ENCODE measurements at places on chromosomes 7 and 10.

GRCh38 chr7:122442929-122443328 lies 138.4 kb upstream of the FEZF1 start:
- DNase-seq = no peak

DNA sequence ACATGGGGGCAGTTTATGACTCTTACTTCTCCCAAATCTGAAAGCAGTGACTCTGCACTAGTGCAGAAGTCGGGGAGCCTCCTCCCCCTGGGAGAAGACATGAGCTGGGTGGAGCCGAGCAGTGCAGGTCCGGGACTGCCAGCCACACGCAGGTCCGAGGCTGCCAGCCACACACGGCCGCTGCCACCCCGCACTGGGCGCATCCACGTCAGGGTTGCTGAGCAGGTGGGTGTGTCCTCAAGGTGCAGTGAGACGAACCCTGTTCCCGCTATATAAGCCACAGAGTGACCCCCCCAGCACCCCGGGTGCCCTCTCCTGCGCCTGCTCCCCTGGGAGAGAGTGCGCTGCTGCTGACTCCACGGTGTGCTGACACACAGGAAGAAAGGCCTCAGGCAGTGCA lies 430.2 kb downstream of the PTPRN2 start:
- DNase-seq = no peak

DNA sequence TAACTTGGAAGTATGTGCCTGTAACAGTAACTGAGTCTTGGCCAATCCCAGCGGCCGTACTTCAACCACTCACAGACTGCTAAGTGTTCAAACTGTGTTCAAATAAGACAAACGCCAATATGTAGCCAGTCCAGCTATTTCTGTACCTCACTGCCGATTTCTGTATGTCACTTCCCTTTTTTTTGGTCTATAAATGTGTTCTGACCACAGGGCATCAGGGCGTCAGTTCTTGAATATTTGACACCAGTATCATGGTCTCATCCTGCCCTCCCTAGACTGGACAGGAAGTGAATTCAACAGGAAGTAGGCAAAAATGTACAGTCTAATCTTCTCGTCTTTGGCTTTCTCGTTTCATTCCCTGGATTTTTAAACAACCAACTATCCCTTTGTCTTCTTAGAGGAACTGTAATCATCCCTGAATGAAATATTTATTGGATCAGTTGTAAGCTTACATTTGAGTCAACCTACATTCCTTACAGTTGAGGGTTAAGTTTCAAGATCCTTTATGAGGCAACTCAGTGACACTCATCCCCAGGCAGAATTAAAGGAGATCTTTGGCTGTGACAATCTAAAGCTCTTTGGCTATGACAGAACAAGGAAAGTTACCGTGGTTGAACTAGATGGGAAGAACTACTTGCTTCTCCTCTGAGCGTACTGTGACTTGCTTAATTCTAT lies 232.7 kb downstream of the NSUN6 start:
- DNase-seq = no peak

DNA sequence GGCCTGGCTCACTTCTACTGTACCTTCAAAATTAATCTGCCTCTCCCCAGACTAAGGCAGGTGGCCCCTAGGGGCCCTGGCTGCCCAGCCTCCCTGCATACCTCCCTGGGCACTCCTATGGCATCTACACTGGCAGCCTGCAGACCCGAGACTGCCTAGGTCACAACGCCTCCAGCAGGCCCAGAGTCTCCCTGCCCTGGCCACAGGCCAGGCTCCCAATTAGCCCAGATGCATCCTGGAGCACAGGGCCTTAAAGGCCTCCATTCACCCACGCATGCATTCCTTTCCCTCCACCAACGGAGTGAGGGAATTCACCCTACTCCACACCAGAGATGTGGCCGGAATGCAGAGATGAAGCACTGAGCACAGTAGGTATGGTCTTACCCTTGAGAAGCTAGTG lies 1.9 kb downstream of the CHAT start:
- DNase-seq = no peak

- DNase-seq = no peak
Observed at GRCh38 chr7:149750122-149750845, 23.1 kb downstream of the ZNF467 start.

DNA sequence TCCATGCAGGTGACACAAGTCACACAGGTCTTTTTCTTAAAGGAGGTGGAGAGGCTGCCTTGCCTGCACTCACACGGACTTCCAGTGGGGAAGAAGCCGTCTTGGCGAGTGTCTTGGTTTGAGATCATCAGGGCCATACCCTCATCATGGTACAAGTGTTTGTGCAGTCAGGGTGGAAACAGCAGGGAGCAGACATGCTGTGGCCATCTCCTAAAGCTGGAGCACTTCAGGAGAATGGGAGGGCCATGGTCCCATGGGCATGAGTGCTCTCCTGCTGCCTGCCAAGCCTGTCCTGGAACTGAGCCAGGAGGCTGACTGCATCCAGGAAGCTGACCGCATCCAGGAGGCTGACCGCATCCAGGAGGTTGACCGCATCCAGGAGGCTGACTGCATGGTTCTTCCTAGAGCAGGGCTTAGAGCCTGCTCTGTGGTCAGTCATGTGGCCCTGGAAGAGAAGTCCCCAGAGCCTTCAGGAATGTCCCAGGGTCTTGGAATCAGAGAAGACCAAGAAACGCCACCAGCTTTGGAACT lies 98.4 kb downstream of the ADARB2 start:
- no peak for DNase-seq

- no peak for DNase-seq
Observed at GRCh38 chr10:1183033-1183396, 126.8 kb downstream of the WDR37 start.

DNA sequence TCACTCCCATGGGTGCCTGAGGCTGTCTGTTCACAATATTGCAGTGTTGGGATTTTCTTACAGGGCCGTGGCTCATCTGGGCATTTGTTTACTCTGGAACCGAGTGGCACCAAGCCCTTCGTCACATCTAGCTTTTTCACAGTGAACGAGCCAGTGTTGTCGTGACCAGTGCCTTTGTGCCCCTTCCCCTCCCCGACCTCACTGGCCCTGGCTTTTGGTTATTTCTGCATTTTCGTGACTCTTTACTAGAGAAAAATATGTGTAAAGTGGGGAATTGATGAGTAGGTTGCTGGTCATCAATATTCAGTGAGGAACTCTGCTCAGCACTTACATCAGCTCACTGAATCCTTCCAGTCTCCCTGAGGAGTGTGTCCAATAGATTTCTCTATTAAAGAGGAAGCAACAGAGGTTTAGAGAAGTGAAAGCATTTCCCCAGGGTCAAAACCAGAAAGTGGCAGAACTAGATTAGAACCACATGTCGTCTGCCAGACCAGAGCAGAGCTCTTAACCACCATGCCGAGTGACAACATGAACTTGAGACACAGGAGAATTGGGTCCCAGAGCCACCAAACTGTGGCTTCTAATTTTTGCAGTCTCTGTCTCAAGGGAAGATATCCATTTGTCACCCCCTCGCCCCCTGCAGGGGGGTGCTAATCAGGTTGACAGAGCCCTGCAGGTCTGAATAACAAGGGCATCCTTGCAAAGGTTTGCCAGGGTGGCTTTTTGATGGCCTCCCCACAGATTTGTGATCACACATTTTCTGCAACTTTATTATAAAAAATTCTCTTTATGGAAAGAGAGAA lies 125.3 kb downstream of the CHN2 start:
- DNase-seq = no peak

DNA sequence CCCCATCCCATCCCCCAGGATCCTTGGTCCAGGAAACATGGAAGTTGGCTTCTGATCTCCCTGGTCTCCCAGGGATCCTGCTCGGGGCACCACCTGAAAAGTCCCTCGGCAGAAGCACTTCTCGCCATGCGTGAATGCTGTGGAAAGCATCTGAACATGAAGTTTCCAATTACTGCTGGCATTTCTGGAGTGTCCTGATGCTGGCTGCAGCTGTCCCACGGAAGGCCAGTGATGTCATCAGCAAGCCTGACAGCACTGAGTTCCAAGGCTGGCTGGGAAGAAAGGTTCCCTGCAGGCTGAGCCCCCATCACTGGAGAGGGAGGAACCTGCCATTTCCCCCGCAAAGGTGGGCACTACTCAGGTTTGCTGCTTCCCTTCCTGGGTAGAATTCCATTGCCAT lies 71.4 kb downstream of the KCNMA1 start:
- DNase-seq = no peak

GRCh38 chr10:116059320-116059719 lies 213.7 kb downstream of the GFRA1 start:
- DNase-seq = no peak

All from SW480 (cell line).